Tongue (tissue), 3 donors: ENCODE measurements at places on chromosomes 3 and 15.

DNA sequence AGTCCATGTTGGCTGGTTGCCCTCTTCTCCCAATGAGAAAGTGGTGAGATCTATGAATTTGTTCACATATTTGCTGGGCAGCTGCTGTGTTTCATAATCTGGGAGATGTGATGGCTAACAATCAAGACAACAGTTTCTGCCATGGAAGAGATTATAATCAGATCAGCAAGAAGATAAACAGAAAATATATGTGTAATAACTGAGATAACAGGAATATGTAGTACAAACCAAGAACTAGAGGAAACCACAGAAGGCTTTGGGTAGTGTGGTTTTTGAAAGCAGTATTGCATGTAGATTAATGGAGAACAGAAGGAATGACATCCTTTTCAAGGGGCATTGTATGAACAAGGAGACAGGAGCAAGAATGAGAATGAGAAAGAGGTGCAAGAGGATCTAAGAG is 12.2 kb upstream of the CSTA start:
- DNase-seq = no peak

GRCh38 chr3:172516318-172517214 is 6.7 kb downstream of the TNFSF10 start:
- DNase-seq = peak; percentile 49

GRCh38 chr15:40736575-40736974 is 18.5 kb downstream of the RMDN3 start:
- no peak for DNase-seq

DNA sequence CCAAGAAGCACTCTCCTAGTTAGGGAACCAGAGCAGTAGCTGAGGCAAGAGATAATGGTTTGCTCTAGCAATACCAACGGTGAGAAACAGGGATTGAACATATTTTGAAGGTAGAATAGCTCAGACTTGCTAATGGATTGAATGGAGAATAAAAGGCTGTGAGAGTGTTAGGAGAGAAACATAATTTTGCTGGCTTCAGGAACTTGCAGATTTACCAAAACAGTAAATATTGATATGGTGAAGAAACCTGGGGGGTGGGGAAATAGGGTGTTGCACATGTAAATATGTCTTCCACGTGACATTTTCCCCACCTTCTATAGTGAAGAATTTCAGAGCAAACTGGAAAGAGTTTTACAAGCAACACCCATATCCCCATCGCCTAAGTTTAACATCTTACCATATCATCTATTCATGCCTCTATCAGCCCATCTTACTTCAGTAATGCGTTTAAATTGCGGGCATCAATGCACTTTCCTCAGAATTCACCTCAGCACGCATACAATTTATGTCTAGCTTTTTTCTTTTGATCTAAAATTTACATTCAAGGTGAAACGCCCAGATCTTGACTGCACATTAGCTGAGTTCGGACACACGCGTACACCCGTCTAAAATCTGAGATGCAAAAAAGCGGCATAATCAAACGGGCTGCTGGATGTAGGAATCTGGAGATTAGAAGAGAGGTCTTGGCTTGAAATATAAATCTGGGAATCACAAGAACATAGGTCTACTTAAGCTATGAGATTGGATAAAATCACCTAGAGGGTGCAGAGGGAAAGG is 891 bp upstream of the NR1D2 start:
- DNase-seq = peak; percentile 30

DNA sequence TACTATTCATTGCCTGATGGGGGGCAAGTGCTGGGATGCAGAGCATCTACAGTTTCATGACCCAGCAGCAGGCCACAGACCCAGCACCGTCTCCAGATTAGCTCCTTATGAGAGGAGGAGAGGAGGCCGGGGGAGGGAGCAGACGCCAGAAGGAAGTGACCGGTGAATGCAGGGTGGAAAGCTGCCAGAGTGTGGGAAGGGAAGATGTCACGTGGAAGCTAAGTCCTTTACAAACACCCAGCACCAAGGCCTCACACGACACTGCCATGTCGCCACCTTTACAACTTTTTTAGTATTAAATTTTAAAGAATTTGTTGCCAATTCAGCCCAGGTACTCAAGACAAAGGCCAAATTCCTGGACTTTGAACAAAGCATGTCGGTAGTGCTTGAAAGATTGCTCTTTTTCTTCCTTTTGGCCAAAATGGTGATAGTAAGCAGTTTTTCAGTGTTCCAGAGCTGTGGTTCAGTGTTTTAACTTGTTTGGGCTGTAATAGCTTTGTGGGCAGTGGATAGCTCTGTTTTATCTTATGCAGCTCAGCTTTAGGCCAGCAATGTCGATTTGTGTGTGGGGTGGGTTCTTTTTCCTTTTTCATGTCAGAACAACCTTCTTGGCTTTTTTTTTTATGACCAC is 58.2 kb downstream of the ZBTB38 start:
- peak; percentile 79 for DNase-seq
